ENCODE measurements at places on chromosomes 13 and 19.

GRCh38 chr19:29516821-29517395 lies 8.9 kb upstream of the VSTM2B start:
- no peak for DNase-seq

DNA sequence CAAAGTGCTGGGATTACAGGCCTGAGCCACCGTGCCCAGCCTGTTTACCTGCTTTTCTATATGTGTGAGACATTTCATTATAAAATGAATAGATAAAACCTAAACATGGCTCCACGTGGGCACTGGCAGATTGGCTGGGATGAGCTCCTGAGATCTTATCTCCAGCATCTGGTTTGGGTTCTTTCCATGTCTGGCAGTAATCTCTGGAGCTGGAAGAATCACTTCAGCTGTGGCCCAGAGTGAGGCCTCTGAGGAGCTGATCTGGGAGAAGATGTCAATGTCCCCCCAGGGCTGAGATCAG lies 5.5 kb upstream of the SULT2A1 start:
- no peak for DNase-seq

GRCh38 chr19:7677669-7678311 lies 900 bp downstream of the MCEMP1 start:
- no peak for DNase-seq

GRCh38 chr13:67934617-67935330 lies 704.6 kb upstream of the PCDH9 start:
- DNase-seq: no peak

DNA sequence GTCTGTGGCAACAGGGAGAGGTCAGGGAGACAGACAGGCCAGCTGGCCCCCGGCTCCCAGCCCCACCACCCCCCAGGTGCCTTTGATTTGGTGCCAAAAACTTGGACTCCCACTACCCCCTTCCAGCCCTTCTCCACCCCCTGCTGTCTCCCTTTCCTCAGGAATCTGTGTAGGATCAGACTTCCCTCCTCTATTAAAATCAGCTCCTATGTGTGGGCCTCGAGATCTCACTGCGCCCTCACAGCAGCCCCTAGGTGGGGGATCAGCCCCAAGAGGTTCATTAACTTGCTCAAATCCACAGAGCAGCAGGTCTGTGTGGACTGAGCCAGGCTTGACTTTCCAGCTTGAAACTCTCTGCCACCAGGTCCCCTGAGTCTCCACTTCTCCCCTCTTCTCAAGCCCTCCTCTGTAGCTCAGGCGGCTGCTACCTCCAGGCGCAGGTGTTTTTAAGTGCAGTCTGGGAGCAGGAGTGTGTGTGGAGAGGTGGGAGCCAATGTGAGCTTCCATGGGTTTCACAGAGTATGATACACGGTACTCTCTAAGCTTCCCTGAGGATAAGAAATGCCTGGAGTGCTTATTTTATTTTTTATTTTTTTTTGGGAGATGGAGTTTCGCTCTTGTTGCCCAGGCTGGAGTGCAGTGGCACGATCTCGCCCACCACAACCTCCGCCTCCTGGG lies 1.7 kb downstream of the GAPDHS start:
- DNase-seq: no peak

GRCh38 chr19:12497032-12497431 lies 12.4 kb upstream of the ZNF709 start:
- no peak for DNase-seq

- DNase-seq: no peak
Observed at GRCh38 chr19:42555317-42555716, 27.0 kb upstream of the CEACAM1 start.

DNA sequence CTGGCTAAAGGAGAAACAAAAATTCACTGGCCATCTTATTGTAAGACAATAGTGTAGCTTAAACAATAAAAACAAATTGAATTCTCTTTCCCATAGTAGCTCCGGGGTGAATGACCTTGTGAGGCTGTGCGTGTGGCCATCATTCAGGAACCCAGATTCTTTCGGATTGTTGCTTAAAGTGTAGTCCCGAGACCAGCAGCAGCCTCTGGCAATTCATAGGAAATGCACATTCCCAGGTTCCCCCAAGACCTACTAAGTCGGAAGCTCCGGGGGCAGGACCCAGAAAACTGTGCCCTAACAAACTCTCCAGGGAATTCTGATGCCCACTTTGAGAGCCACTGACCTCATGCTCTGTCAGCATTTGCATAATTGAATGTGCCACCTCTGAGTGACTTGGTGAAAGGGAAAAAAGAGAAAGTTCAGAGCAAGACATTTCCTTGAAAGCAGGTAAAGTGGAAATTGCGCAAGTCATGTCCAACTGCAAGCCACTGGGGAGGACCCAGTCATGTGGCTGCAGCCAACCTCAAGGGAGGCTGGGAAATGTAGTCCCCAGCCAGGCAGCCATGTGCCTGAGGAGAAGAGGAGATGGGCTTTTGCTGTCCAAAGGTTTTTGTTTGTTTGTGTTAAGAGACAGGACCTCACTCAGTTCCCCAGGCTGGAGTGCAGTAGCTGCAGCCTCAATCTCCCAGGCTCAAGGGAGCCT lies 50.7 kb upstream of the PNMA8B start:
- DNase-seq: no peak

DNA sequence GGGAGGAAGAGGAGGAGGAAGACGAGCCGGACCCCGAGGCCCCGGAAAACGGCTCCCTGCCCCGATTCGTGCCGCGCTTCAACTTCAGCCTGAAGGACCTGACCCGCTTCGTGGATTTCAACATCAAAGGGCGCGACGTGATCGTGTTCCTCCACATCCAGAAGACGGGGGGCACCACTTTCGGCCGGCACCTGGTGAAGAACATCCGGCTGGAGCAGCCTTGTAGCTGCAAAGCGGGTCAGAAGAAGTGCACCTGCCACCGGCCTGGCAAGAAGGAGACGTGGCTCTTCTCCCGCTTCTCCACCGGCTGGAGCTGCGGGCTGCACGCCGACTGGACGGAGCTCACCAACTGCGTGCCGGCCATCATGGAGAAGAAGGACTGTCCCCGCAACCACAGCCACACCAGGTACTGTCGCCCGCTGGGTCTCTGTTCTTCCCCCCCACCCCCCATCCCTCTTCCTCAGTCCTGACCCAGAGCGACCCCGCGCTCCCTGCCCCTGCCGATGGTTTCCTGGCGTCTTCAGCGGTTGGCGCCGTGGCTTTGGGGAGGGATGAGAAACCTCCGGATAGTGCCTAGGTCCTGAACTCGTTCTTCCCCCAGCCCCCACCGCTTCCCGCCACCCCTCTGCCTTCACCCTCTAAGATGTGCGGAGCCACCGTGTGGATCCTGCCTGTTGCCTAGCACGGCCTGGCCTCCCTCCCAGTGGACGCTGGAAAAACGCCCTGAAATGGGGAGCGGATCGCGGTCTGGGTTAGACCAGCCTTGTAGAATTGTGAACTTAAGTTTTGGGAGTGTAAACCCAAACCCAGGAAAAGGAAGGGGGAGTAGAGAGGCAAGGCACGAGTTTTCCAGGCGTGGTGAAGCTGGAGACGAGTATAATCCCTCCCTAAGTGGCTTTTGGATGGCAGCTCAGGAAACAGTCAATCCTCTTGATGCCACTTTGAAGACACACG lies 1.5 kb downstream of the HS6ST3 start:
- DNase-seq: no peak

DNA sequence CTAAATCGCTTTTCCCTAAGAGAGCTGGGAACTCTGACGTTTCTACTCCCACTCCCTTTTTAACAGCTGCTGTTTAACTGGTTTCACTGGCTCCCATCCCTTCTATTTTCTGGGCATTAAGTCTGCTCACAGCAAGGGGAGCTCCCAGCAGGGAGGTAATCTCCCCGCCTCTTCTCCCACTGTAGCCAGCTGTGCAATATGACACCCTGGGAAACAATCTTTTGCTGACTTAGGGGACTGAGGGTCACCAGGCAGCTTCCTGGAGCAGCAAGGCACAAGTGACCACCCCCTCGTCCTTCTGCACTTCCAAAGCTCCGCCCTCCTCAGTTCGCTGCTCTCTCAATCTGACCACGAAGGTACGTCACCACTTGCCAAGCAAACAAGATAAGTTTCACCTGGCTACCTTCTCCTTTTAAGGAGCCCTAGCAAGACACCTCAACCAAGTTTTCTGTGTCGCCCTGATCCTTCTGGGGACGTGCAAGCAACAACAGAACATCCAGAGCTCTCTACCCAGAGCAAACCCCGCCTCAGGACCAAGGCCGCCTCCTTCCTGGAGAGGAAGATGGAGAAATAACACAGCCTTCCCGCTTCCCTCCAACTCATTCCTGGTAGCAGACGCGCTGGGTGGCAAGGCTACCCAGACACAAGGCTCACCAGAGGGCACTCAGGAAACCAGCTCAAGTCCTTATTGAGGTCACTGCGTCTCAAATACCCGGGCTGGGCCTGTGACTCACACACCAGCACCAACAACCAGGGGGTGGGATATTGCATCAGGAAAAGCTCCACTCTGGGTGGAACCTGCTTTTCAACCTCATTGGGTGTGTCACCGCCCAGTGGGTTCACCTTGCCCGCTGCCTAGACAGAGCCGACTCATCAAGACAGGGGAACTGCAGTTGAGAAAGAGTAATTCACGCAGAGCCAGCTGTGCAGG lies 92.4 kb downstream of the STK24 start:
- DNase-seq: peak; percentile 90

DNA sequence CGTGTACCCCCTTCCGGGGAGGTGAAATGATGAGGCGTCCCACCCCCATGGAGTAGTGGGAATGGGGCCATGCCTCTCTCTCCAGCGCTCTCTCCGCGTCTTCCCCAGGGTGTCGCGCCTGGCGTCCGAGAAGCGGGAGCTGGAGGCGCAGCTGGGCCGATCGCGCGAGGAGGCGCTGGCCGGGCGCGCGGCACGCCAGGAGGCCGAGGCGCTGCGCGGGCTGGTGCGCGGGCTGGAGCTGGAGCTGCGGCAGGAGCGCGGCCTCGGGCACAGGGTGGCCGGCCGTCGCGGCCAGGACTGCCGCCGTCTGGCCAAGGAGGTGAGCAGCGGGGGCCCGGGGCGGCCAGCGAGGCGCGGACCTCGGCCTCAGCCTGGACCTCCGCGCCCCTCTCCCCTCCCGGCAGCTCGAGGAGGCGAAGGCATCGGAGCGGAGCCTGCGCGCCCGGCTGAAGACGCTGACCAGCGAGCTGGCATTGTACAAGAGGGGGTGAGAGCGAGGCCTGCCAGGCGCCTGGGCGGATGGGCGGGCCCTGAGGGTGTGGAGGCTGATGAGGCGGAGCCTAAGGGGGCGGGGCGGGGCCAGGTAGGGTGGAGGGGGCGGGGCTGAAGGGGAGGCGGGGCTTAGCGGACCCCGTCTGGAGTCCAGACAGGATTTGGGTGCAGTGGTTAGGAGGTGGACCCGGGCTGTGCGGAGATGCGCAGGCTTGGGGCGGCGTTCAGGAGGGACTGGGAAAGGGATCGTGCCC lies 7.7 kb downstream of the PGLYRP1 start:
- DNase-seq: no peak

DNA sequence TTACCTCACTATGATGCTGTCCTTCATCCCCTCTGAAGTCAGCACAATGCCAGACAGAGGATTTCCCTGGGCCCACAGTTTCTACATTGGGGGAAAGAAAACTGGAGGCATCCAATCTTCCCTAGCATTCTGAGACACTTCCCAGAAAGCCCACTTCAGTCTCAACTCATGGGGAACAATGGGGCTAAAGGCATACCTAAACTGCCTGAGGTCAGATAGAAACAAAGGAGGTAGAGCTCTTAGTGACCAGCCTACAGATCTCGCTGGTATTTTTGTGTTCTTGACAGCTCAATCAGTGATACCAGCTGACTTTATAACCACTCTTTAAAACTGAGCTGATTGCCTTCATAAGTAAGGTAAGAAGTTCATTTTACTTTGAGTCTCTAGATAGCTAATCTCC lies 881.0 kb upstream of the GPC6 start:
- no peak for DNase-seq

- no peak for DNase-seq
Observed at GRCh38 chr19:799076-799881, 2.0 kb downstream of the PTBP1 start.

- DNase-seq: no peak
Observed at GRCh38 chr13:80058626-80059025, 282.3 kb downstream of the SPRY2 start.

- no peak for DNase-seq
Observed at GRCh38 chr19:19372656-19373416, 32.6 kb upstream of the GATAD2A start.

- DNase-seq: peak; percentile 66
Observed at GRCh38 chr19:41324921-41325639, 15.1 kb downstream of the CCDC97 start.

- no peak for DNase-seq
Observed at GRCh38 chr19:33796164-33796875, at the start of gene KCTD15. Gene KCTD15 (plus strand): TSS chr19:33796870. CDS start chr19:33800455, 3,585 bp downstream.

GRCh38 chr13:92164822-92165221 lies 766.4 kb downstream of the GPC5 start:
- no peak for DNase-seq

DNA sequence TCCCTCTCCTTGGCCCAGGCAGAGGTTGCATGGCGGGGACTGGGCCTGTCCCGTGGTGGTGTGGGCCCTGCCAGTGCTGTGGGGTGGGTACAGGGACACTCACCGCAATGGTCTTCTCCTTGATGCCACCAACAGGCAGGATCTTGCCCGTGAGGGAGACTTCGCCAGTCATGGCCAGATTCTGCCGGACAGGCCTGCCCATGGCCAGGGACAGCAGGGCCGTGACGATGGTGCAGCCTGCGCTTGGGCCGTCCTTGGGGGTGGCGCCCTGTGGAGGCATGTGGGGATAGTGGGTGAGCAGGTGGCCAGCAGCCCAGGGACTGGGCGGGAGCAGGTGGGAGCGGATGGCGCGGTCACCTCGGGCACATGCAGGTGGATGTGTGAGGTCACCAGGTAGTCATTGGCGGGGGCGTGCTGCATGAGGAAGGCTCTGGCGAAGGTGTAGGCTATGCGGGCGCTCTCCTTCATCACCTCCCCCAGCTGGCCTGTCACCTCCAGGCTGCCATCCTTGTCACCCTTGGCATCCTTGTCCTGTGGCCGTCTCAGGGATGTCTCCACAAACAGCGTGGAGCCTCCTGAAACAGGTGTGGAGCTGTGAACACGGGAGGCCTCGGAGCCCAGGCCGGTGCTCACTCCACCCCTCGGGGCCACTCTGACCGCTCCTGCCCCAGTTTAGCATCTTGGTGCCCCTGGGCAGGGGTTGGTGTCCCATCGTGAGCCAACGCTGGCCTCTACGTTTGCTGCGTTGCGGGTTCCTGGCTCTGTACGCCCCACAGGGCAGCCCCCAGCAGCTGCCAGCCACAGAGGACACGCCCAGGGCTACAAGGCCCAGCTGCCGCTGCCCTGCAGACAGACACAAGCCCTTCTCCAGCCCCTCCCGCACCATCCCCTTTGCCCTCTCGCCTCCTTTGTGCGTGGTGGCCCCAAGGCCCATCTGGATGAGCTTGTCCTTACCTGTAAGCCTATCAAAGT lies 3.4 kb downstream of the RPL36 start:
- DNase-seq: no peak
